GM12891 (cell line): ENCODE measurements at places on chromosomes 3 and 15.

GRCh38 chr3:187039723-187040414, 99.4 kb downstream of the RPL39L start:
- no peak for DNase-seq

DNA sequence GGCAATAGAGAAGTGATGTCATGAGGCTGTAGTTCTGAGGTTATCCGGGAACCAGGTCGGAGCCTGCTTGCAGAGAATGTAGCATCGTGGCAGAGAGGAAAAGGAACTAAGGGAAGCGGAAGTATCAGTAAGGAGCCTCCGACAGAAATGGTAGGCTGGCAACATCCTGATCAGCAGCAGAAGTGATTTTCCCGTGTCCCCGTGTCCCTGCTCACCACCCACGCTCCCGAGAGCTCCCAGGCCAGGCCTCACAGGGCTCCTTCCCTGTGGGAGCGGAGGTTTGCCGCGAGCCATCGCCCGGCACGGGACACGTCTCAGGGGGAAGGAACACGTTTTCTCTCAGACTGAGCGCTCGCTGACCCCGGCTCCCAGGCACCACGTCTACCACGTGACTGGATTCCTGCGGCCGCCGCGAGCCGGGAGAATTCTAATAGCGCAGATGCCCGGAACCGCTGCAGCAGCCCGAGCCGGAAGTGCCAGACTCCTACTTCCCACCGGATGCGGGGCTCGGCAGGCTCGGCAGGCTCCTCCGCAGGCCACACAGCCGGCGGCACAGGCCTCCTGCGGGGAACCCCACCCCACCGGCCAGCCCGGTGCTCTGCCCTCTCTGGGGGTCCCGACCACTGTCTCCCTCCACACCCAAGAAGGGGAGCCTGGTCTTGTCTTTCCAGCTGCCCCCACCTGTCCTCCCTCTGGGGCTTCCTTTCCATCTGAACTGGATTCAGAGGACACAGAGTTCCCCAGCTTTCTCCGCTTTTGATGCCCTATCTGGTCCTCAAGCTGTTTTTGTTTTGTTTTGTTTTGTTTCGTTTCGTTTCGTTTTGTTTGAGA, 99.3 kb downstream of the BDH1 start:
- DNase-seq = peak; percentile 64

GRCh38 chr15:44441095-44441501, 13.7 kb downstream of the CTDSPL2 start:
- DNase-seq = no peak

GRCh38 chr3:64379221-64379620, 154.0 kb upstream of the PRICKLE2 start:
- no peak for DNase-seq

DNA sequence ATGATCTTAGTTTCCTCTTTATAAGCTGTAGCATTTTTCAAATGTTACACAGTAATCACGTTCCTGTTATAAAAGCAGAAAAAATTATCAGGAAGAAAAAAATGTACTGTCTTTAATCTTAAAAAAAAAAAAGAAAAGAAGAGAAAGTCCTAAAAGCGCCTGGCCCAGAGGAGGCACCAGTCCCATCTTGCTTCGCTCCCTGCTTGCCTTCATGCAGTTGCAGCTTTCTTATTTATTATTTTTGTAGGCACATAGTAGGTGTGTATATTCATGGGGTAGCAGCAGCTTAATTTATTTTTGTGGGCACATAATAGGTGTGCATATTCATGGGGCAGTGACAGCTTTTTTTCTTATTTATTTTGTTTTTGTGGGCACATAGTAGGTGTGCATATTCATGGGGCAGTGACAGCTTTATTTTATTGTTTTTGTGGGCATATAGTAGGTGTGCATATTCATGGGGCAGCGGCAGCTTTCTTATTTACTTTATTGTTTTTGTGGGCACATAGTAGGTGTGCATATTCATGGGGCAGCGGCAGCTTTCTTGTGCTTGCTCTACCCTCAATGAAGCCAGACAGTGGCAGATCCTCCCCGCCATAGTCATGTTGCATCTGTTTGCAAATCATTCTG, 5.5 kb upstream of the EHD4 start:
- DNase-seq = no peak

DNA sequence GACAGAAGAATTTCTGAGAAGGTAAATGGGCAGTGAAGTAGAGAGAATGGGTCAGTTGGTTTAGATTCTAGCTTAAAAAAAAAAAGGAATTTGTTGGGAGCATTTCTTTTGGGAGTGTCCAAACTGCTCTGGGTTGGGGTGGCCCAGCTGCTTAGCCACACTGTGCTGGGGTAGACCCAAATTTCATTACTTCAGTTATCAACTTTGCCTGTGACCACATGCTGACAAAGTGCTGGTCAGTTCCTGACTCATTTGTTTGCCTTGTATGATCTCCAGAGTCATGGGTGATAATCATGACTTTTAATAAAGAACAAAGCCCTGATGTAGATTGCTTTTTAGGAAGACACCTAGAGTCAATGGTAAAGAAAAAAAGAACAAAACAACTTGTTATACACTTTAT, 121.5 kb upstream of the FGF7 start:
- DNase-seq = no peak

DNA sequence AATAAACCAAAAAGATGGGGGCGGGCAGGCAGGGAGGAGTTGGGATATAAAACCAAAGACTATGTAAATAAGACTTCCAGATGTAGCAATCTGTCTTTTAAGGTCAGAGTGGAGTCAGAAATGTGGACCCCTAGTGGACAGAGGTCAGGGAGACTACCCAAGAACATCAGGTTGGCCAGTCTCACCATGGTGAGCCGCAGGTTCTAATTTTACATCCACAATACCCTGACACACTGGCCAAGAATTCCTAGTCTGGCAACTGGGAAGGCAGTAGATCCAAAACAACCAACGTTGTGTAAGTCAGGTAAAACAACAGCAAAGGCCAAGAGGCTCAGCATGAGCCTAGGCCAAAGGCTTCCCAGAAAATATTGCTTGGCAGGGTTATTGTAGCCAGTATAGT, 203.4 kb downstream of the FOXP1 start:
- DNase-seq = no peak

DNA sequence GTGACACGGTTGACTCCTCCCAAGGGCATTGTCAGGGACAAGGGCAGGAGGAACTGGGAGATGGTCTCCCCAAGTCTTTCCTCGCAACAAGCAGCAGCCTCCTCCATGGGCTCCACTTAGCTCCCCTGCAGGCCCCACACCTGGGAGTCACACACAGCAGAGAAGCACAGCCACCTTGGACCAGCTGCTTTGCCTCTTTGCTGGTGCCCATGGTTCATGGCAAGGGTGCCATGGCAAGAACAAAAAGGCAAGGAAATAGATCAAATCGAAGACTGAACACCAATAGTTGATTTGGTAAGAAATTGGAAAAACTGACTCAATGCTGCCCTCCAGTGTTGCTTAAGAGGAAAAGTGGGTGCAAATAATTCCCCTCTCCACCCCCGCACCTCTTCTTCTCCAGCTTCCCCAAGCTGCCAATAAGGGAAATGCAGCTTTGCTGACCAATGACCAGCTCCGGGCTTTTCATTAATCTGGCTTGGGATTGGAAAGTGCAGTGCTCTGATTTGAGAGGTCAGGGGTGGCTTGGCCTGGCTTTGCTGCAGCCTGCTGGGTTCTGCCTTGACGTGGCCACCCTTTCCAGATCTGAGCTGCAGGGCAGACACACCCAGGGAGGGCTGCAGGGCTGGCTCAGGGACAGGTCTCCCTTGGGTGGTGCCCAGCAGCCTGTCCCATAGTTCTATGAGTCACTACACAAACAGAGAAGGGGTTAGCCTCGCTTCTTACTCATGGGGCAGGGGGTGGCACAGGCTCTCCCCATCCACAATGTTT, 162.0 kb downstream of the KLF13 start:
- peak; percentile 53 for DNase-seq

GRCh38 chr3:128091586-128091985, 32.0 kb downstream of the RUVBL1 start:
- no peak for DNase-seq

DNA sequence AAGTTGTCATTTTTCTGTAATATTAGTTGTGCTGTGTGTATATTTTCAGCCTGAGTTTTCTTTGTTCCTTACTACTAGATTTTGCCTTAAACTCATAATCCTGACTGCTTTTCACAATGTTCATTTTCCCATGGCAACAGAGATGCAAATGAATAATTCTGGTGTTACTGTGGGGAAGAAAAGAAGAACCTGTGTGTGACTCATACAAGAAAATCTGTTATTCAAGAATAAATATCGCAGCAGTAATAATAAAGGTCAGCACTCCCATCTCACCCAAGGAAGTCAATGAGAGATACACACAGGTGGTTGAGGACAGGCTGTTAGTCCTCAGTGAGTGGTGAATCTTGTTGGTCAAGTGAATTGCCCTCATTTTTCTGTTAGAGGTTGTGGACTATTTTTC, 656.6 kb upstream of the NAALADL2 start:
- DNase-seq = no peak

GRCh38 chr3:110027446-110028080, 690.2 kb upstream of the DPPA4 start:
- no peak for DNase-seq

DNA sequence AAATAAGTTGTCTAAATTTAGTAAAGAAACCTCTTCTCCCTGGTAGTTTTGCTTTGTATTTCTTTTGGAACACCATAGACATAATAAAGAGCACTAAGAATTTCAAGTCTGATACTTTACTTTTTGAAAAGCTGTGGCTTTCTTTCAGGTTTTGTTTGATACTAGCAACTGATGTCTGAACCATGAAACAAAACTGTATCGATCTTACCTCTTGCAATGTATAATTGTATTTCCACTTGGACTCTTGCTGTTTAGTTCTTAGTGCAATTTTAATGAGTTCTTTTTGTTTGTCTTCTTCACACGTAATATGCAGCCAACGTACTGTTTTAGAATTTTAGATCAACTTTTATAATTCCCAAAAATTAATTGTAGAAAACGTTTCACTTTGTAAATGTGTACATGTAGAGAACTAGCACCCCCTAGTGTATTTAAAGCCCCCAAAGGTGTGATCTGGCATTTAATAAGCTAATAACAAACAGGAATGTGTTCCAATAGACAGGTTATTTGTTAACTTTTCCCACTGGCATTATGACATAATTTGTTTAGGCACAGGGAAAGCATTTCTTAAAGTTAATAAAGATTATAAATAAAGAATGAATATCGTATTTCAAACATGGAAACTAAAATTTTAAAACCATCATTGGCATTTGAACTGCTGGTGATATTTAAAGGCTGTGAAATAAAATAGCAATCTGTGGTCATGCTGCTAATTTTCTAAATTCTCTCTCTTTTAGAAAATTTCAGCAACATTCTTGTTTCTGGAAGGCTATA, 289.1 kb upstream of the DNAJC19 start:
- no peak for DNase-seq

DNA sequence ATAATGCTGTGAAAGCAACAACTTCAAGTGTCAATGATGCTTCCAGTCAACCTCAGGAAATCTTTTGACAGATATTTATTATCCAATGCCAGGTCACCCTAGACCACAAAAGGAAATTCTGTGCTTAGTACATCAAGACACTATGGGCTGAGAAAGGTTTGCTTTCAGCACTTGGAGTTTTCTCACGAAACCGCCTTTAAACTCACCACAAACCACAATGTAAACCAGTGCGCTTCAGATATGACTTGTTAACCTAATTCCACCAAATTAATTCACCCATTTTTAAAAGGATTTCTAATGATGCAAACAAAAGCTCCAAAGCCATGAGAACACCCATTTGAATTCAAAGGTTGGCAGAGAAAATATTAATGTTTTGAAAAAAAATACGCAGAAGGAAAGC, 292.9 kb upstream of the NR2F2 start:
- no peak for DNase-seq

DNA sequence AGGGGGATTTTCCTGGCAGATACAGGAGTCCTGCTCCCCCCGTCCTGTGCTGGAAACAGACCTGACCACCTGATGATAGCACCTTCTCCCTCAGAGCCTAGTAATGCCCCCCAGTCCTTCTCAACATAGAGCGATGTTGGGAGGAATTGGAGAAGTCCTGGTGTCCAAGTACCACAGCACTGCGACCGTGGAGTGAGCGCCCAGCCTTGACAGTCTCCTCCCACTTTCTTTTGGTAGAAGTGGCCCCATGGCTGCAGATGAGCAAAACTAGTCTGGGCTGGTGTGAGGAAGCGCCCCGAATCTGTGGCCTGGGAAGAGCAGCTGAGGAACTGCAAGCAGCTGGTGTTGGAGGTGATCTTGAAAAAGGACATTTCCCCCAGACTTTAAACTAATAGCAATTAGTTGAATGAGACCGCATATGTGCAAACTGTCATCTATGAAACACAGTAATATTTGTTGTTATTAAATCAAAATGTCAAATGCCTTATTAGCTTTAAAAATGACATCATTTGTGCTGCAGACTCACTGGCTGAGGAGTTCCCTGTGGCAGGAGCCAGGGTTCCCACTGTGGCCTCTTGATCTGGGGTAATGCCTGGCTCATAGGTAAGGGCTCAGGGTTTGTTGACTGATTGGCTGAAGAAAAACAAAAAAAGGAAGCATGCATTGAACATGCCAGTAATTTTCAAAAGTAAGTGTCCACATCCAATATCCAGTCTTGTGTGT, 121.8 kb downstream of the CACNA2D3 start:
- no peak for DNase-seq

DNA sequence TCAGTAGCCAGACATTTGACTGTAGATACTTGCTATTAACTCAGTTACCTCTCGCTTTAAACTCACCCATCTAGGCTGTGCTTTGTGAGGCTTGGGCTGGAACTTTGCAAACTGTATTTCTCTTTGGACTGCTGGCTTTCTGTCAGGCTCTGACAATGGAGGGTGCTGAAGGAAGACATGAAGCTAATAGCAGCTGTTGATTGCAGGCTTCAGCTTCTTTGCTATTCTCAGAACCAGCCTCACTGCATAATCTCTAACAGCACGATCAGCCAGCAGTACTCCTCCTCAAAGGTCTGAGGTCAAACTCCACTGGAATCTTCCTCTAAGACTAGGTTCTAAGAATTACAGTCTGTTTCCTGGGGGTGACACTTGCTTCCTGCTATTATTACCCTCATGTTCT, 295.6 kb downstream of the ZBBX start:
- no peak for DNase-seq

- DNase-seq = no peak
Measured at GRCh38 chr3:28240441-28240840, 978 bp upstream of the CMC1 start.

DNA sequence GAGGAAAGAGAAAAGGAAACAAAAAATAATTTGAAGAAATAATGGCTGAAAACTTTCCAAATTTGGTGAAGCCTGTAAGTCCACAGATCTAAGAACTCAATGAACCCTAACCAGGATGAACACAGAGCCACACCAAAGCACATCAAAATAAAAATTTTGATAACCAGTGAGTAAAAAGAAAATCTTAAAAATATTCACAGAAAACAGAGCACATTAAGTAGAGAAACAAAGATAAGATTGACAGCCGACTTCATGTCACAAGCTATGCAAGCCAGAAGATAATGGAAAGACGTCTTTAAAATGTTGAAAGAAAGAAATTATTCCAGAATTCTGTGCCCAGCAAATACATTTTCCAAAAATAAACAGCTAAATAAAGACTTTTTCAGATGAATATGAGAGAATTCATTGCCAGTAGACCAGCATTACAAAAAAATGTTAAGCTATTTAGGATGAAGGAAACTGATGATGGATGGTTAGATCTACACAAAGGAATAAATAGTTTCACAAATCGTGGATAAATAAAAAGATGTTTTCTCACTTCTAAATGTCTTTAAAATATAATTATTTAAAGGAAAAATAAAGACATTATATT, 140.2 kb upstream of the SKOR1 start:
- DNase-seq = no peak

- DNase-seq = no peak
Measured at GRCh38 chr3:140319739-140320138, 358.1 kb upstream of the TRIM42 start.

GRCh38 chr3:130758624-130759369, 12.2 kb upstream of the PIK3R4 start:
- no peak for DNase-seq
